ENCODE measurements at places on chromosomes 6 and 20. TPM values are rescaled to one million over a fixed set of nuclear protein-coding genes. Genes with fewer than 3 reads are reported as not detected.

GRCh38 chr20:36478137-36478905, 63.0 kb upstream of the MYL9 start:
- H3K4me1 ChIP-seq: peaks cover 27% of the 10 kb centered on the region
- peaks cover 9% of the 10 kb centered on the region for H3K36me3 ChIP-seq
- H3K27ac ChIP-seq: no peak overlapping the region
- H3K4me3 ChIP-seq: no peak overlapping the region
- no peak for DNase-seq

DNA sequence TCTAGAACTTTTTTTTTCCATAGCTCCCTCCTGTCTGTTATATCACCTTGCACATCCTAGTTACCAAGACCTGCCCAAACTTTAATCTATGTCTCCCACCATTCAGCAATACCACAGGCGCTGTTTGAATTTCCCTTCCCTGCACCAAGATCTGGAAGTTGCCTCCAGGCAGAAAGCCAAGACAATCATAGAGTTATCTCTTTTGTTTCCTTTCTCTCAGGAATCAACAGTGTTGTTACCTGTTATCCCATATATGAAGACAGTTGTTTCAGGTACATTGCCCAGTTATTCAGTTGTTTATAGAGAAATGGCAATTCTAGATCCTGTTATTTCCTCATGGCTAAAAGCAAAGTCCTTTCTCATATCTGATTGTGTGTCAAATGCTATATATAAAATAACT, 63.2 kb downstream of the PDSS2 start:
- no peak overlapping the region for H3K4me3 ChIP-seq
- no peaks in the 10 kb centered on the region for H3K4me1 ChIP-seq
- no peak for DNase-seq
- peaks cover 35% of the 10 kb centered on the region for H3K36me3 ChIP-seq
- H3K27me3 ChIP-seq: no peaks in the 10 kb centered on the region

- H3K27me3 ChIP-seq: no peaks in the 10 kb centered on the region
- no peaks in the 10 kb centered on the region for H3K36me3 ChIP-seq
- no peak overlapping the region for H3K4me3 ChIP-seq
- no peak for DNase-seq
- H3K27ac ChIP-seq: no peak overlapping the region
Observed at GRCh38 chr6:120608826-120609225, 725.5 kb downstream of the TBC1D32 start.

GRCh38 chr20:59912609-59913008, 20.8 kb downstream of the SYCP2 start:
- DNase-seq: no peak
- no peaks in the 10 kb centered on the region for H3K4me1 ChIP-seq
- H3K4me3 ChIP-seq: no peak overlapping the region
- no peak overlapping the region for H3K27ac ChIP-seq
- no peaks in the 10 kb centered on the region for H3K36me3 ChIP-seq

GRCh38 chr6:40722553-40723258, 135.5 kb upstream of the LRFN2 start:
- H3K36me3 ChIP-seq: no peaks in the 10 kb centered on the region
- no peak for DNase-seq
- H3K27me3 ChIP-seq: no peaks in the 10 kb centered on the region
- H3K27ac ChIP-seq: no peak overlapping the region
- H3K4me3 ChIP-seq: no peak overlapping the region

The SCRT2 gene
- total RNA-seq: not detected
